ENCODE measurements at places on chromosomes 4 and X.

- DNase-seq, result no peak
Observed at GRCh38 chr4:152734015-152734698, 45.4 kb downstream of the TIGD4 start.

- DNase-seq, result no peak
Observed at GRCh38 chrX:2928191-2928582, 952 bp downstream of the ARSD start.

GRCh38 chr4:123893011-123893981 is 496.7 kb downstream of the SPRY1 start:
- no peak for DNase-seq

DNA sequence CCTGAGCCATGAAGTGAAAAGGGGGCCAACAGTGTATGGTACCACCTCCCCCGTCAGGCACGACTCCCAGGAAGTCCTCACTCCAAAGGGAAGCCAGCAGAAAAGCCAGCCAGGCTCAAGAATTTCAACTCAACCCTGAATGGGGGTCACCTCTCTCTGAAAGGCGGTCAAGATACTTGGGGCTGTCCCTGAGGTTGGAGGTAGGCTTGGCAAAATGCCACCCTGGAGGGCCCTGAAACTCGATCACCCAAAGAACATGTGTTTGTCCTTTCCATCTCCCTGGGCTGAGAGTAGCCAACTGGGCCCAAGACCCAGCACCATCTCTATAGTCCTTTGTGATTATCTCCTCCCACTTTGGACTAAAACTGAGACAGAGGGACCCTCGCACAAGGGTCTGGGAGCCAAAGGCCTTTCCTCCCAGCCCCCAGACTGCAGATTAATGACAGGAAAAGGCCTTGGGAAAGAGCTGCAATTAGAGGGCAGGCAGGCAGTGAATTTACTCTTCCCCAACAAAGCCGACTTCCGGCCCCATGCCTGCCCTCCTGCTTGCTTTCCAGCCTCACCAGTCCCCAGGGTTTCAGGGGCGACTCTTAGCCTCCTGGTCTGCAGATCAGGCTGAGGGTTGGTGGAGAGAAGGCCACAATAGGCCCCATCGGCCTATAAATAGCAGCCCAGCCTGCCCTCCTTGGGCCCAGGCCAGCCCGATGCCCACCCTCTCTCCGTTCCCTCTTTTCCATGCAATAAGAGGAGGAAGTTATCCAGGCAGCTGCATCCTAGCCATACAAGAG is 5.6 kb downstream of the SASH3 start:
- DNase-seq, result no peak

DNA sequence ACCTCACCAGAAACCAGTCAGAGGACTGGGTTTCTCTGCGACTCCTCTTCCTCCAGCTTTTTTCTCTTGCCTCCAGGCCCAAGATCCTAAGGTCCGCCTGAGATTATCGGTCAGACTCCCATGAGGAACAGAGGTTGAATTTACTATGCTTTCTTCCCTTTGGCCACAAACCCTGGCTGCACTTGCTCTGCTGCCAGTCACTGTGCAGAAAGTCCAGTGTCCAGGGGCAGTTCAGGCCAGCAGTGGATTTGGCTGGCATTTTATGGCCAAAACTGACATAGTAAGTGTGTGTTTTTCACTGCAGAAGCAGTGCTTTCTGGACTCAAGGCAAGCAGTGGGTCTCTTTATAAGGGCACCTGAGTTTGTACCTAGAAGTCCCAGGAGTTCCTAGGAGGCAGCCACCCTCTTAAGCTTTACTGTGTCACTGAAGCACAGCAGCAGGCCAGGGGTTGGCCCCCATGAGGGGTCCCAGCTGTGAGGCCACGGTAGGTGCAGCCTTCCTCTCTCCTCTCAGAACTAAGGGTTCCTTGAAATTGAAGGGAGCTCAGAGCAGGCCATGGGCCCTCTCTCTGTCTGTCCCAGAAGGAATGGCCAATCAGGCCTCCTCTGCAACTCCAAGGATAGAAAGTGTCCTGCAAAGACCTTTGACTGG is 3.4 kb downstream of the RTL5 start:
- DNase-seq, result no peak

GRCh38 chr4:160373911-160374310 is 1271.0 kb downstream of the RAPGEF2 start:
- DNase-seq, result no peak
